ENCODE measurements at places on chromosomes 2 and 18.

GRCh38 chr2:235551965-235552364, 58.1 kb downstream of the AGAP1 start:
- peak; percentile 72 for DNase-seq

- no peak for DNase-seq
Observed at GRCh38 chr2:134426721-134427120, 172.8 kb downstream of the MGAT5 start.

DNA sequence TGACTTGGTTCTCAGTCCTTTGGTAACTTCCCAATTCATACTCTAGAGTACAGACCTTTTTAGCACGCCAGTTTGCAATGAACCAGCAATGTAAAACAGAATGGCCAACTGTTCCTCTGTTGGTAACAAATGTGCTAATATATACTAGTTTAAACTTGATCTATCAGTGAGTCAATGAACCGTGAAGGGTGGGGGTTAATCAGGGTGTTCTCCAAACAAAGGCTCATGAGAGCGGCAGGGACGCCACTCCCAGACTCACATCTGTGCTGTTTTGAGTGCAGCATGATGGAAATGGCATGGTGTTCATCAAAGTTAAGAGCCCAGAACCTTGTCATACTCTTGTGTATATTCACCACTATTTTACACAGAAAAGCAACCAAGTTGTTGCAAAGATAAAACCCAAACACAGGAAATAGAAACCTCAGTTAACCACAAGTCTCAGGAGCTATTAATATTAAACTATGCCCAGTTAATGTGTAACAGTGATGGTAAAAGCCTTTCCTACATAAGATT, 70.3 kb downstream of the CERKL start:
- peak; percentile 52 for DNase-seq

DNA sequence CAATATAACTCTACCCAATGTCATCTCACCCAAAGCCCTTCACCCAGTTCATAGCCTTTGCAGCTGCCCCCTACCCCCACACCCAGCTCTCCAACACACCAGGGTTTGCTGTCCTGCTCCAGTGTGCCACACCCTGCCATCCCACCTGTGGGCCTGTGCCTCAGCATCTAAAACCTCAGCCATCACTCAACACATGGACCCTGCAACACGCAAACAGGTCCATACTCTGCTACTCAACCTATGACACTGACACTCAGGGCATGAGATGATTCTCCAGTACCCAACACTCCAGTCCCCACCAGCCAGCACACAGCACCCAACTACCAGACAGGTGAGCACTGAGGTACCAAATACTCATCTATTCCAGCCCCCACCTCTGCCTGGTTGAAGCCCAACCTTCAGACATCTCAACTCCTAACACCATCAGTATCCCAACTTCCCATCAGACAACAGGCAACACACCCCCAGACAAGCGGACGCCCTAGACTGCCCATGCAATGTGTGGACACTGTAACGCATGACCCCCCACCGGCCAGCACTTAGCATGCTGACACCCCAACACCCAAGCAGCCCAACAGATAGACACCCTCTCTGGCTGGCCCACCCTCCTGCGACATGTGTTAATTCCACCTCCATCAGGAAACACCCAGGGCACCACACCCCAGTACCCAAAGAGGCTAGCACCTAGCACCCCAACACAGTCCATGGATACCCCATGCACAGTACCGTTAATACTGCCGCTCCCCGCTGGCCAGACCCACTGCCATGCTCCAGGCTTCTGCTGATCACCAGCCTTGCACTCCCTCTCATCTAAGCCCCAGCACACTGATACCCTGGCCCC, 25.0 kb downstream of the ZAP70 start:
- DNase-seq: no peak

- DNase-seq: no peak
Observed at GRCh38 chr2:100809506-100809905, 10.4 kb upstream of the NPAS2 start.

GRCh38 chr2:217980036-217980435, 22.8 kb downstream of the TNS1 start:
- no peak for DNase-seq

GRCh38 chr18:27143580-27144287, 41.4 kb downstream of the CHST9 start:
- peak; percentile 10 for DNase-seq
